ENCODE measurements at places on chromosomes 3 and 15.

DNA sequence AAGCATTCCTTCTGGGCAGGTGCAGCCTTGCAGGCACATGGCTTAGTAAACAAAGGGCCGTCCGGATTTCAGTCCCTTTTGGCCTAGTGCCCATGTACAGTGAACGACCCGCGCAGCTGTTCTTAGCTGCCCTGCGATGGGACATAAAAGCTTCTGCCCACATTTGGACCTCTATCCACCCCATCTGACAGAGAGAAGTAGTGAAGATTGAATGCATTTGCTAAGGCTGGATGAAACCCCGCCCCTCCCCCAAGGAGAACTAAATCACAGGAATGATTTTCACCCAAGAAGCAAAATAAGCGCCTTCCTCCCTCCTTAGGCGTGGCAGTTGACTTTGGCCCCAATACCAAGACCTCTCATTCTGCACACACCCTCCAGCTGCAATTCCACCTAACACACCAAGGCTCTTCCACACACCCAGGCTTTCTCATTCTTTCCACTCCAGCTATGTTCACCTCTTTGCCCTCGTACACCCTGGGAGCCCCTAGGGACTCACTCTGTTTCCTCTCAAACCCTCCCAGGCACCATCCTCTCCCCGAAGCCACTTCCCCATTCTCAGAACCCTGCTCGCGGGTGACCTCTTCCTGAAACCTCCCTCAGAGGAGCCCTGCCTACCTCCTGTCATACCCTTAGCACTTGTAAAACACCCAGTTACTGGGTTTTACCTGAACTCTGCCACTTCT is 14.1 kb upstream of the HRH1 start:
- DNase-seq, result no peak

- DNase-seq, result no peak
Observed at GRCh38 chr15:27928386-27928785, 170.7 kb downstream of the OCA2 start.

DNA sequence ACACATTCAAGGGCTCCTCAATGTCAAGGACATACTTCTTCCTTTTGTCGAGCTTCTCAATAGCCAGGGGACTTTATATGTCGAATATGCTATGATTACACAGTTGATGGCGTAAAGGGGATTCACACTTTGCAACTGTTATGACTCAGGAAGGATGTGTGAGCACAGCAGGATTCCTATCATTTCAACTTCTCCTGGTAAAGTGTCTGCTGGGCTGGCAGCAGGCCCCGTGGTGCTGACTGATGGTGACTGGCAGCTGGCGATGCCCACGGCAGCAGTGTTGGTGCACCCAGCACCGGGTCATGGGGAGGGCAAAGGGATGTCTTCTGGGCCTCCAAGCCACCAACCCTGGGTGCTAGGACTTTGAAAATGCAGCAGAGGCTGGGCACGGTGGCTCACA is 44.8 kb upstream of the GNB5 start:
- DNase-seq, result no peak

- DNase-seq, result no peak
Observed at GRCh38 chr3:156014489-156014888, 105.9 kb upstream of the KCNAB1 start.

DNA sequence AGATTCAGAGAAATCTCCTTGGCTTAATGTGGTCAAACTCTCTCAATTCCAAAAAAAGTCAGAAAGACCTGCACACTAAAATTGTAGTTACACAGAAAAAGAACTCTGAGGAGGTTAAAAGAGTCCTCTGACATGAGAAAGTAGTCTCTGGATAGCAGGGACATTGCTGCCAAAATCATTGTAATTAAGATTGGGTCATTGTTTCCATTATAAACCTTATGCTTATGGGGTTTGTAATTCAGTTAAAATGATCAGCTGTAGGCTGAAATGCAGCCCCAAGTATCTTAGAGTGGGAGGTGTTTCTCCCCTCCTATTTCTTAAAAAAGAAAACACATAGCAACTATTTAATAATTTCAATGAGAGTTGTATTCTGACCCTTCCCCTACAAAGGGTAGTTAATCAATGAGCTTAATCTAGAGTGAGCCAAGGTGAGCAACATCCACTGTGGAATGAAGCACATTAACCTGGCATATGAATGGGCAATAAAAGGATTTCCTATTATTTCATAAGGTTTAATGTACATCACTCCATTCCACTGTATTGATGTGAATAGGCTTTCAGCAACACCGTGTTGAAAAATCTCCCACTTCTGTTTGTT is 406.9 kb downstream of the TIGIT start:
- DNase-seq, result no peak
